ENCODE measurements at places on chromosomes 12 and 14.

- no peak for DNase-seq
Observed at GRCh38 chr14:53186532-53186931, 33.4 kb upstream of the DDHD1 start.

DNA sequence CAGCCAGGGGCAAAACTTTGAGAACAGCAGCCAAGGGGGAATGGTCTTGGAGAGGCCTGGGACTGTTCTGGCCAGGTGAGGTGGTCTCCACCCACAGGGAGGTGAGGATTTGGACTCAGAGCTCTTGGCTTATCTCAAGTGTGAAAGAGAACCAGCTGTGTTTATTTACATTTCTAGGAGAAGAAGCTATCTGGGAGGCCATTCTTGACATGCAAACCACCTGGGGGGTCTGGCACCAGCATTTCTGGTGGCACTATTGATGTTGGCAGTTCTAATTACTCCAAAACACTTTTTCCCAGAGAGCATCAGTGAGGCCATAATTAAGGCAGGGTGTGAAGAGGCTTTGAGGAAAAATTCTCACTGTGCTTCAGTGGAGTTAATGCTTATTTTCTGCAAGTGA lies 95.1 kb downstream of the CAND1 start:
- no peak for DNase-seq

DNA sequence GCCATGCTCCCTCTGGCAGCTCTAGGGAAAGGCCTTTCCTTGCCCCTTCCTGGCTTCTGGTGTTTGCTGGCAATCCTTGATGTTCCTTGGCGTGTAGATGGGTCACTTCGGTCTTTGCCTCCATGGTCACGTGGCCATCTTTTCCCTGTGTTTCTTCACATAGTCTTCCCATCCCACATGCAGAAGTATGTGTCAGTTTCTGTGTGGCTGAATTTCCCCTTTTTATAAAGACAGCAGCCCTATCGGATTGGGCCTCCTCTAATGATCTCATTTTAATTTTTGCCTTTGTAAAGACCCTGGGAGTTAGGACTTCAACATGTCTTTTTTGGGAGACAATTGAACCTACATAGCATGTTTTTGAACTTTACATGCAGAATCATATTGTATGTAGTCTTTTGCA lies 107.2 kb upstream of the FGD4 start:
- no peak for DNase-seq

GRCh38 chr12:53601296-53601847 lies 24.8 kb downstream of the ATF7 start:
- no peak for DNase-seq

- DNase-seq = no peak
Observed at GRCh38 chr12:50685641-50686040, 78.3 kb upstream of the ATF1 start.

- DNase-seq = no peak
Observed at GRCh38 chr14:33240466-33240865, 301.8 kb downstream of the NPAS3 start.

GRCh38 chr14:22871224-22872032 lies at the start of gene LRP10:
TSS of gene LRP10 (plus strand) at chr14:22871740. CDS start at chr14:22872304, 564 bp downstream.
- peak; percentile 69 for DNase-seq

DNA sequence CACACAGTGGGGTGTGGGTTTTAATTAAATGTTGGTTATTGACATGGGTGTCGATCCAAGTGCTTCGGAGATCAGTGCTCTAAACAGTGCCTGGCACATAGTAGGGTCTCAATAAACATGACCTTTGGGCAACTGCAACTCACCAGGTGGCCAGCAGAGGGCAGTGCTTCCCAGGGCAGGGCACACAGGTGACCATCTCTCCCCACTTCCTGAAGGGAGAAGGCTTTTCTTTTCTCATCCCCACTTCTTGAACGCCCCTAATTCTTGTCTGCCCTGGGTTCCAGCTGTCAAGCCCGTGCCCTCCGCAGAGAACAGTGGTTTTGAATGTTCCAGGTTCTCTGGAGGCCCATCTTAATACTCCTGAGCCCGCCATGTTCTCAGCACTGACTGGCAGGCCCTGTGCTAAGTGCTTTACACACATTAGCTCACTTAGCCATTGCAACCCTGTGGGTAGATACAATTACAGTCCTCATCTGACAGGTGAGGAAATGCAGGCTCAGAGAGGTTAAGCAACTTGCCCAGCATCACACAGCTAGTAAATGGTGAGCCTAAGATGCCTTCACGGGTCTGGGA lies 16.3 kb downstream of the RAPGEF3 start:
- peak; percentile 66 for DNase-seq

- no peak for DNase-seq
Observed at GRCh38 chr12:116515684-116516083, 43.5 kb upstream of the MAP1LC3B2 start.

- DNase-seq = no peak
Observed at GRCh38 chr12:65948320-65949008, 124.2 kb downstream of the HMGA2 start.

GRCh38 chr12:60059180-60059579 lies 463.4 kb downstream of the SLC16A7 start:
- no peak for DNase-seq

DNA sequence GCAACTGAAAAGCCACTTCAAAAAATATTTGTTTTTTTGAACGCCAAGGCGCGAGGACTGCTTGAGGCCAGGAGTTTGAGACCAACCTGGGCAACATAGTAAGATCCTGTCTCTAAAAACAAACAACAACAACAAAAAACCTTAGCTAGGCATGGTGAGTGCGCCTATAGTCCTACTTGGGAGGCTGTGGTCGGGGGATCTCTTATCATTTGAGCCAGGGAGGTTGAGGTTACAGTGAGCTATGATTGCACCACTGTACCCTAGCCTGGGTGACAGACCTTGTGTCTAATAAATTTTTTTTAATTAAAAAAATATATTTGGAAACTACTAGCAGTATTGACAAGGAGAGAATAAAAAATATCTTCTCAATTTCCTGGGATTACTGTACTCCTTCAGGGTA lies 113.1 kb downstream of the TRAFD1 start:
- DNase-seq = no peak

DNA sequence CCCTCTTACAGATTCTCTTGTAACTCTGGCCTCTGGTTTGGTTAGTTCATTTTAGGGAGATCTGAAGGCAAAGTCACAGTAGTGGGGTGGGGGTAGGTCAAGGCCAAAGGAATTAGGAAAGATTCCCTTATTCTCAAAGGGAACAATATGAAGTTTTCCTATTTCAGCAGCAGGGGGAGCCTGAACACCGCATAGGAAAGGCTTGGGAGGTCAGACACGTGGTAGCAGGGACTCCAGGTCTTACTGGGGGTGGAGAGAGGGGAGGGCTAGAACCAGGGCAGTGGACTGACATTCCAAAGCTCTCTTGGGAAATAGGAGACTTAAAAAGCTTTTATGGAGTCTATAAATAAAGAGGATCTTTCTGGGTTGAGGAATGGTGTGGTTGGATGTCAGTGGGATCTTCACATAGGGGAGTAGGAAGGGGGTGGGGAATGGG lies 1.3 kb downstream of the ZC3H10 start:
- peak; percentile 44 for DNase-seq

DNA sequence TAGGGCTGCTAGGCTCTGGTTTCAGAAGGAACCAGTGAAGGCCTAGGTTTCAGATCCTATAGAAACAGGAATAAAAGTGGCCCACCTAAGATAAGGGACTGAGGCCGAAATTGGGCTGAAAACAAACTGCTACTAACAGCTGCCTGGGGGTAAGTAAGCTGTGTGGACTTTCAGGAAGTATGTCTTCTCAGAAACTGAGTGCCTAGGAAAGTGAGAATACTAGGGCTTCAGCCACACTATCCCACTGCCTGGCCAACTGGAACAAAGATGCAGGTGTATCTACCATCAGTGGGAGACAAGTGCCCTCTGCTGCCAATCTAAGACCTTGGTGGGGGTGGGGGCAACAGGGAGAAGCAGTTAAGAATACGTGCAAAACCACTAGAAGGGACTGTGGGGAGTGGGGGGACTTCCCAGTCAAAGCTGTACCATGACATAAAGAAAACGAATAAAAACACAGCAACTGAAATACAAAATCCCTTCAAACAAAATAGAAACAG lies 82.5 kb downstream of the MED13L start:
- peak; percentile 28 for DNase-seq

GRCh38 chr14:68809524-68809923 lies 16.7 kb upstream of the ZFP36L1 start:
- no peak for DNase-seq

DNA sequence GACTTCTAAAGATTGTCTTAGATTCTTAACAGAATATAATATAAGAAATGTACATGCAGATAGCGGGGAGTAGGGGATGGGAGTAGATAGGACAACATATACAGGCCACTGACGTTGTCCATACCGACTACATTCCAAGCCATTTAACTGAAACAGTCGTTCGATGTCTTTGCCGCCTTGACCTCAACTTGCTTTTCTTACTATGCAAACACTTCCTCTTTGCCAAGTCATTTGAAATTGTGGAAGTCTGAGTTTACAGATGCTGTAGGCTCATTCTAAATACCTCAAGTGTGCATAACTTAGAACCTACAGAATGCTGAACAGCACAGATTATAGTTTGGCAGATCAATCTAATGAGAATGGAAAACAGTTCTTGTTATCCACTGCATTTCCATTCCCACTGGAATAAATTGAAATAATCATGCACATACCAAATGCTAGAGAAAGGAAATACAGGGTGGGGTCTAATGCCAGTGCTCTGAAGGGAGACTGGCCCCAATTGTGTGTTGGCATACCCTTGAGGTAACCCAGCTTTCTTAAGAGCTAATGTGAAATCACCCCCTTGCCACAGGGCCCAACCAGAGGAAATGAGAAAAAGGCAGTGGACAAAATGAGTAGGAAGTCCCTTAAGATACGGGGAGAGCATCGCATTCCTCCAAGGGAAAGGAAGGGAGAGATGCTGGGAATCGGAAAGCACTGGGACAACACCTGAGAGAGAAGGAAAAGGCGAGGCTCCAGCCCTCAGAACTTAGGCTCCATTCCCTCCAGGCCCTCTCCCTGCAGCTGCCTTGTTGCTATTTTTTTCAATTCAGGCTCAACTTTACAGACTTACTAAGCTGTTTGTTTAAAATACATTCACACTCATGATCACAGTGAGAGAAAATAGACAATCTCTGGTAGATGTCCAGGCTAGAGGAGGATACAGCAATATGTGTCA lies 380.9 kb upstream of the TMTC1 start:
- no peak for DNase-seq

- DNase-seq = no peak
Observed at GRCh38 chr12:80581783-80582182, 125.7 kb upstream of the MYF6 start.

- DNase-seq = no peak
Observed at GRCh38 chr12:96247563-96247962, 53.4 kb downstream of the ELK3 start.

DNA sequence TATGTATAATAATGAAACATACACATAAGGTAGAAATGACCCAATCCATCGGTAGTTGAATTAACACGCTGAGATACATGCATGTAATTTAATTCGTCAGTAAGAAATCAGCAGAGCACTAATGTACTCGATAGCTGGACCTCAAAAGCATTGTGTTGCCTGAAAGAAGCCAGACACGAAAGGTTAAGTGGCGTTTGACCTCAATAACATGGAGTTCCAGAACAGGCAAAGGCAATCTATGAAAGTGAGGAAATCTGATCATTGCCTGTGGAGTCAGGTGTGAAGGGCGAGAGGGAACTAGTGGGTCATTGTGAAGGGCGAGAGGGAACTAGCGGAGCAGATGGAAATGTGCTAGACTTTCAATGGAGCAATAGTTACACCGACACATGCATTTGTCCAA lies 970.4 kb upstream of the TMEM132C start:
- DNase-seq = no peak

GRCh38 chr12:69908203-69908602 lies 83.2 kb downstream of the MYRFL start:
- no peak for DNase-seq

DNA sequence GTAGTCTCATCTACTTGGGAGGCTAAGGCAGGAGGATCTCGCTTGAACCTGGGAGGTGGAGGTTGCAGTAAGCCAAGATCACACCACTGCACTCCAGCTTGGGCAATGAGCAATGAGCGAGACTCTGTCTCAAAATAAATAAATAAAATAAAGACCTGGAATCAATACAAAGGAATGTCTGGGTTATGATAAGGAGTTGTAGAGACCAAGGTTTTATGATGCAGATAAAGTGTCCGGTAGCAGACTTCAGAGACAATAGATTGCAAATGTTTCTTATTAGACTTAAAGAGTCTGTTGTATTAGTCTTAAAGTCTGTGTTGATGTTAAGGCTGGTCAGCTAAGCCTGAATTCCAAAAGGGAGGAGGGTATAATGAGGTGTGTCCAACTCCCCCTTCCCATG lies 35.2 kb upstream of the RNASE1 start:
- no peak for DNase-seq

GRCh38 chr14:99378782-99379214 lies 101.9 kb downstream of the SETD3 start:
- DNase-seq = no peak

DNA sequence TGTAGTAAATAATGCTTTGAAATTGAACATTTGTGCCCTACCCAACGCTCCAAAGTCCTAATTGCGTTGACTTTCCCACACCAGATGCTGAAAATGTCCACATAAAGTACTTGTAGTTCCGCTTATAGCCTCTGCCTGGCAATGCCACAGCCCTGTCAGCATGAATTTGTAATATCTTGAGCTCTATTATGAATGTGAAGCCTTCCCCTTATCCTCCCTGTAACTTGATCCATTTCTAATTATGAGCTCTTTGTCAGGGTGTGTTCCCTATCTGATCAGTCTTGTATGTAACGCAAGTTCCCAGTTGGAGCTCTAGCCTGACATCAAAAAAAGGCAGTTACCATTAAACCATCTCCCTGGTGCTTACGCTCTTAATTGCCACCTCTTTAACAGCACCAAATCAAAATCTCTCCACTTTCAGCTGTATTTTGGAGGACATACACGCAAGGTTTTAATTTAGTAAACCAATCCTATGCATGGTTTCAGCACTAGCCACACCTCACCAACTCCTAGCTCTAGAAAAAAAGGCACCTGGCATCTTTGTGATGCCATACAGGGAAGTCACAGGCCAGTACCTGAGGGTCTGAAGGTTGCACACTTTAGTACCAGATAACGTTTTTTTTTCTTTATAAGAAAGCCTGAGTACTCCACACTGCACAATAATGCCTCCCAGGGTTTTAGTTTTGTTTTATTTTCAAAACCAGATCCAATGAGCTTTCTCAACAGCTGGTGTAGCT lies 69.3 kb downstream of the EEA1 start:
- no peak for DNase-seq

DNA sequence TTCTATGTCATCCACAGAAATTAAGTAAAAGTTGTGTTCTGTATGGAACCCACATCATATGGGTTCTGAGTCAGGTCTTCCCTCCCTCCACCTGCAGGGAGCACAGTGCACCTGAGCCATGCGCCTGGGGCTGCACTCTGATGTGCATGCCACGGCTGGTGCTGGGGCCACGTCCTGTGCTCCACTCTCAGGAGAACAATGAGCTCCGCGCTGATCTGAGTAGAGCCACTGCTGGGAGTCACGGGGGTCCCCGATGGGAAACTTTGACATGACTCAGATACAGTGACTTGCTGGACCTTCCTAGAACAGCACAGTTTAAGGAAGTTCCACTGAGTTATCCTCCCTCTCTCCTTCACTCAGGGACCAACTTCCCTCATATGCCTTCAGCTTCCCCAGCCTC lies 683.4 kb downstream of the TMEM121 start:
- no peak for DNase-seq

All from stimulated activated CD8-positive, alpha-beta memory T cell treated with anti-CD3 and anti-CD28 coated beads, Interleukin-2, amount 100 ng/mL, for 48 hours (primary cell).